ENCODE measurements at places on chromosomes 12 and 14.

- DNase-seq: no peak
Measured at GRCh38 chr12:93772003-93772700, 95.0 kb downstream of the CRADD start.

GRCh38 chr14:104189629-104190335 lies 51.4 kb downstream of the KIF26A start:
- no peak for DNase-seq

DNA sequence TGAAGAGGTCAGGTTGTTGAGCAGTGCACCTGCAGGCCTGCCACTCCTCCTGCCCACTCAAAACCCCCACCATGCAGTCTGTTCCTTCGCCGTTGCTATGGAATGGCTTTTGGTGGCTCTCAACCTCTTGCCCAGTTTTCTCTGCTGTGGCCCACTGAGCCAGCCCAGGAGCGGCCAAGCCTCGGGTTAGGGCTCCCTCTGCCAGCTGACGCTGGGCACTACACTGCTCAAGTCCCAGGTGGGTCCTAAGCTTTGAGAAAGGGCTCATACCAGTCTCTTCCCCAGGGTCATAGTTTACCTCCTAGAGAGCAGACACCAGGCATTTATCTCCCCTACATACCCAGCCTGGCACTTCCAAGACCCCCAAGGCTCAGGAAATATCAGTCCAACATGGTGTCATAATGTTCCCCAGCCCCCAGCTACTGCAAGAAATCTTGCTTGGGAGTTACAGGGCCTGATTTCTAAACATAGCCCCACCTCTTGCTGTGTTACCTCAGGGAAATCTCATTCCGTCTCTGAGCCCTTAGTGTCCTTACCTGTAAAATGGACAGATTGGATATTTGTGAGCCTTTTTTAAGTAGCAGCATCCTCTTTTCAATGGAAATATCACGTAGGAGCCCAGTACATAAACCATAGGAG lies 59.4 kb downstream of the TSPAN11 start:
- DNase-seq: peak; percentile 47

DNA sequence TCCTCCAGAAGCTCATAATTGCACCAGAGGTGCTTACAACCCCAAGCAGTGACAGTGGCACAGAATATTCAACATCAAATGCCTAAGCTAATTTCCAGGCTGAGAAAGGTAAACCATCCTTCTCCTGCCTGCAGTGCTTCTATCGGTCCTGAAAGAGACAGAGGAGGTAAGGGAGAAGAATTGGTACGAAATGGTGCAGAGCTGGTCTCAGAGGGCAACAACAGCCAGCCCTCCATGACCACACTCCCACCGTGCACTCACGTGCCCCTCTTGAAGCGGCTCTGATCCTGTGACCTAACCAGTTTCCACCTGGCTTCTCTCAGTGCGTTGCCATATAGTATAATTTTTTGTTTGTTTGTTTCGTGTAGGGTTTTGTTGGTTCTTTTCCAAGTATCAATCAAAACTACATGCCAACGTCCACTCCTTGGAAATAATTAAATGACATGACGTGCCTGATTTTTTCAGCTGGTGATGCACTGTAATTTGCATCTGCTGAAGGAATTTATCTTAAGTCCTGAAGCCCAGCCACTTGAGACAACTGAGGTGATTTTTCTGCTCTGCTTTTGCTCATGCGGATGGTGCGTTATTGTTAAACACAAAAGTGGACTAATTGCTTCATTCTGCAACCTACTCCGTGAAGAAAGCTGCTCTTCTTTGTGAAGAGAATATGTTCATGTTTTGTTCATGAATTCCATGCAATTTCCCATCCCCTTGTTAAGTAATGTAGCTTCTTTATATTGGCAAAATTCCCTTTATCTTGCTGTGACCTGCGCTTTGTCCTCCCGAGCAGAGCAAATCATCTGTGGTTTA lies 1.3 kb upstream of the ATP2A2 start:
- DNase-seq: no peak

GRCh38 chr14:64826845-64827244 lies 52.9 kb downstream of the SPTB start:
- no peak for DNase-seq

- DNase-seq: no peak
Measured at GRCh38 chr12:57089271-57090245, 644 bp downstream of the NAB2 start.

DNA sequence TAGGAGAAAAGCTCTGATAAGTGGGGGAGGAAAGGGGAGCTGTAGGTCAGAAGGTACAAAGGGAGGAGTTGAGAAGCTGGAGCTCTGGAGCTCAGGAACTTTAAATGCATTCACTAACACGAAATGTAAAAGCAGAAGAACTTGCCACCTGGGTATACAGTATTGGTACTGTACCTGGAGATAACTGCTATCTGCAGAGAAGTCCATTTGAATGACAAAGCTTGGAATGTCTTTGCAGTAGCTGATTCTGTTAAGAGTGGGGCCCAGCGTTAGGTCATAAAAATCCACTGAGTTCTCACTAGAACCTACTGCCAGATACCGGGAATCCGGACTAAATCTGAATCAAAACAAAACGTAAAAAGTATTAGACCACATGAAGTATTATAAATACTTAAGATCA lies 55.6 kb downstream of the ZC3H14 start:
- DNase-seq: peak; percentile 18

DNA sequence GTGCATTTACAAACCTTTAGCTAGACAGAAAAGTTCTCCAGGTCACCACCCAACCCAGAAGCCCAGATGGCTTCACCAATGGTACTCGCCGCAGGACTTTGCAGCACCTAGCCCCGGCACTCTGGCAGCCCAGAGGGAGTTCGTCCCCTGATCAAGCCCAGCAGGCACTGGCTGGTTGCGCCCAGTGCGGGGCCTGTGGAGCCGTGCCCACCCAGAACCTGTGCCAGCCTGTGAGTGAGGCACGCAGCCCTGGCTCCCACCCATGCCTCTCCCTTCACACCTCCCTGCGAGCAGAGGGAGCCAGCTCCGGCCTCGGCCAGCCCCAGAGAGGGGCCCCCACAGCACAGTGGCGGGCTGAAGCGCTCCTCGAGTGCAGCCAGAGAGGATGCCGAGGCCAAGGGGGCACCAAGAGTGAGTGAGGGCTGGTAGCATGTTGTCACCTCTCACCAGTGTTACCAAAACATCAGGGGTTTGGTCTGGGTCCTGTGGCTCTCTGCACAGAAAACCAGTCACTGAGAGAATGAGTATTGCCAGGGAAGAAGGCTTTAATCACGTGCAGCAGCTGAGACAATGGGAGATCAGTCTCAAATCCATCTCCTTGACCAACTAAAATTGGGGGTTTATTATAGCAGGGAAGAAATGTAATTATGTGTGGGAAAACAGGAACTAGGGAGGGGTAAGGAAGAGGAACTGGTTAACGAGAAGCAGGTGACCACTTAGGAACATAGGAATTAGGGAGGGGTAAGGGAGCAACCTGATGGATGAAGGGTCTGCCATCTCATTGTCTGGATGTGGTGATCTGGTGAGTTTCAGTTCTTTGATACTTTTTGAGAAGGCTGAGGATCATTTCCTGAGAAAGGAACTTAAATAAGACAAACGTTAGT lies 151.3 kb downstream of the NUBPL start:
- DNase-seq: no peak

DNA sequence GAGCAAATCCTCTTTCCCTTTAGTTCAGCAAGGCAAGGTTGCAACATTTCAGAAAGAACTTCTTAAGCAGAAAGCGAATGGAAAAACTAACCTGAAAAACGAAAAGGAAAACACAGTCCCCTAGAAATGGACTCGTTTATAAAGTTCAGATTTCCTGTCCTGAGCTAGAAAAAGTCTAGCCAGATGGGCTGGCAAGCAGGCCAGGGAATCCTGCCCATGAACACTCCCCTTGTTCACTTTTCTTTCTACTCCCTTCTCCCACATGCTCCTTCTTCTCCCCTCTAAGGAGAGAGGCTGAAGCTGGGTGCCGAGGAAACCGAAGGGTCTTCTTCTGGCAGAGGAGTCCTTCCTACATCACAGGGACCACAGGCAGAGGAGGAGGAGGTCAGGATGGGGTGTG lies 27.1 kb downstream of the LTBP2 start:
- no peak for DNase-seq

- no peak for DNase-seq
Measured at GRCh38 chr12:21800011-21800410, 25.5 kb upstream of the KCNJ8 start.

DNA sequence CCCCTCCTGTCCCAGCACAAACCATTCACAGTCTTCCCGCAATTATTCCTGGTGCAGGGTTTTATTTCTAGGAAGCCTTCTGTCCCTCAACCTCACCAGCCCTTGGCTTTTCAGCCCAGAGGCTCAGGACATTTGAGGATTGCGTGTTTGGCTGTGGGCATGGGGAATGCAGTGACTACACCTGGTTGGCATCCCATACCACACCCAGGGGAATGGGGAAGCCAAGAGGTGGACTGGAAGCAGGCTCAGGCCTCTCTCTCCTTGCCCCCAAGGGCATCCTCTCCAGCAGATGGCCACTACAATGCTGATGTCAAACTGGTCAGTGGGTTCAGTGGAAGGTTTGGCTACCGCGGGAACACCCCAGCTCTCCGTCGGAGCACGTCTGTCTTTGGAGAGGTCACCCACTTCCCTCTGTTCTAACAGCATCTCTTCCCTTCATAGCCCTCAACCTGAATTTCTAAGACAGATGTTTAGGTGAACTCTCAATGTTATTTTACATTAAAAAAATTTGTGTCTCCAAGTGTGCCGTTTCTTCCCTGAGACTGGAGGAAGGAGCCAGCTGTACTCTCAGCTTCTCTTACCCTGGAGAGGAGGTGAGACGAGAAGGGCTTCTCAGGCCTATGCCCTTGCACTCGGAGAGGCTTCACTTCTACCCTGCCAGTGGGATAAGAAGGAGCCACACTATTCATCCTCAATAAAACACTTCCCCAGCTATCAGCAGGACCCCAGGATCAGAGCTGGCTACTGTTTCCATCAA lies 35.5 kb downstream of the DCAF4 start:
- no peak for DNase-seq

- DNase-seq: no peak
Measured at GRCh38 chr12:49491823-49492222, 47.0 kb upstream of the KCNH3 start.

GRCh38 chr14:95488376-95489213 lies 27.9 kb downstream of the SYNE3 start:
- DNase-seq: no peak

- no peak for DNase-seq
Measured at GRCh38 chr14:87139299-87139698, 853.7 kb downstream of the GALC start.

GRCh38 chr14:92676403-92677086 lies 71.9 kb downstream of the LGMN start:
- DNase-seq: no peak

DNA sequence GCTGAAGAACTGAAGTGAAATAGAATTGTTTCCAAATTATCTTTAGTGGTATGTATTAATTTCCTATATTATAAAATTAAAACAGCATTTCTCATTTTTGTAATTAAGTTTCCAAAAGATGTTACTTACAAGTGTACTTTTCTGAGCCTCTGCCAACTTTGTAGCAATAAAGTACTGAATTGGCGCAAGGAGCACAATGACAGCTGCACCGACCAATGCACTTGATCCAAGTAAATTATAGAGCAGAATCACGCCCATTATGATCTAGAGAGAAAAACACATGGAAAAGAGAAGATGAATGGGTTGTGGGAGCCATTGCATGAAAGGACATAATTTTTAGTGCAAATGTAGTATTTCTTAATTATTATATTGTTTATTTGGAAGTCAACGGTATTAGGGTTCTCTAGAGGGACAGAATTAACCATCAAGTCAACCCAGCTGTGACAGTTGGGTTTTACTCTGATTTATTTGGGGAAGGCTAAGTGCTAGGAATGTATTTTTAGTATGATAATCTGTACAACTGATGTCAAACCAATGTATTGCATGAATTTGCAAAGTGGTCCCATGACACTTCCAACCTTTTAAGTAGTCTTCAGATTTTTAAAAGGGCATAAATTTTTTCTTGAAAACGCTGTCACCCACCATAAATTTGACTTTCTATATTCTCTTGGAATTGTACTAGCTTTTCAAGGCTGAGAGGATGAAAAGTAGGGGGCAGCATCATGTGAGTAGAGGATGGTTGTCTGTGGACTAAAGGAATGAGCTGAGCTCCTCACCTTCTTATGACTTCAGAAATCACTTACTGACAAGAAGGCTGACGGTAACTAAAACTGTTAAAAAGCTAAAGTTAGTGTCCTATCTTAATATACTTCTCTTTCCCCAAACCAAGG lies 33.0 kb downstream of the ABCC9 start:
- DNase-seq: no peak

DNA sequence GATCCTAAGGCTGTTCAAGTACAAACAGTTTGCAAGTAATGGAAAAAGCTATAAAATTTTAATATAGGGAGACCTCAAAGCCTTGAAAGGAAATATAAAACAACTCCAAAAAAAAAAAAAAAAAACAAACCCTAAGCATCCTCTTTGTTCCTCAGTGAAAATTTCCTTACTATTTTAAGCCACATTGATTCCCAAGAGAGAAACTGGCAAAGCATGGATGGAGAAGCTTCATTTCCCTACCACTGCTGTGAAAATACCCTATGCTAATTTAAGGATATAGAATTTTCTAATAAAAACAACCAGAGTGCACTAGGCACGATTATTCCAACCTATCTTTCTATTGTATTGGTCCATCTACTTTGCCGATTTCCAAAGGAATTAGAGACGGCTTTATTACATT lies 283.1 kb downstream of the CACNA1C start:
- no peak for DNase-seq

- DNase-seq: no peak
Measured at GRCh38 chr14:60757567-60758002, 23.0 kb downstream of the MNAT1 start.

DNA sequence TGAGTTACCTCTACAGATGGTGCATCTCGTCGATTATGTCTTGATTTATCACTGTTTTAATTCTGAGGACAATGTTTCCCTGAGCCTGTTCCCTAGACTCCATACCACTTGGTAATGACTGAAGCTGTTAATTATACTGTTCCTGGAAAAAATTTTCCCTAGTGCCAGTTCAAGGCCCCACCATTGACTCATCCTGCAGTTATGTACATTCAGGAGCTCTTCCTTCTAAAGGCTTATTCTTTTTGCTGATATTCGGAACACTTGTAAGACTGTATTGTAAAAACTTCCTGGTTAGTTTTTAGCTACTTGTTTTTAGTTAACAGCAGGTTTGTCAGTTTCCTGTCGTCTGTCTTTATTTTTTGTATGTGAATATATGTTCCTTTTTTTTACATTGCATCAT lies 30.4 kb upstream of the PPP2R5E start:
- no peak for DNase-seq
